ENCODE measurements at places on chromosomes 2 and 18. TPM values are rescaled to one million over a fixed set of nuclear protein-coding genes. Genes with fewer than 3 reads are reported as not detected.

- DNase-seq = peak; percentile 75
Observed at GRCh38 chr18:78979056-78979729, 425 bp upstream of the SALL3 start.

GRCh38 chr2:23626701-23627230 is 241.8 kb downstream of the KLHL29 start:
- DNase-seq = no peak

DNA sequence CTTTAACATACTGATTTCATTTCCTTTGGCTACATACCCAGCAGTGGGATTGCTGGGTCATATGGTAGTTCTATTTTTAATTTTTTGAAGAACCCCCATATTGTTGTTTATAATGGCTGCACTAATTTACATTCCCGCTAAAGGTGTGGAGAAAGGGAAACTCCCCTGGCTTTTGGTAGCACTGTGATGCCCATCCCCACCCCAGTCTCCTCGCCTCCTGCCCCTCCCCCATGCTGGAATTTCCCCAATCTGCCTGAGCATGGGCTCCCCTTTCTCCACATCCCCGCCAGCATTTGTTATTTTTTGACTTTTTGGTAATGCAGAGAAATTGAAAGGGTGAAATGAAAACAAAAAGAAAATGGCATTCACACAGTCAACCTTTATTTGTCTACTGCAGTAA is 30.0 kb upstream of the SULT1C4 start:
- no peak for DNase-seq

DNA sequence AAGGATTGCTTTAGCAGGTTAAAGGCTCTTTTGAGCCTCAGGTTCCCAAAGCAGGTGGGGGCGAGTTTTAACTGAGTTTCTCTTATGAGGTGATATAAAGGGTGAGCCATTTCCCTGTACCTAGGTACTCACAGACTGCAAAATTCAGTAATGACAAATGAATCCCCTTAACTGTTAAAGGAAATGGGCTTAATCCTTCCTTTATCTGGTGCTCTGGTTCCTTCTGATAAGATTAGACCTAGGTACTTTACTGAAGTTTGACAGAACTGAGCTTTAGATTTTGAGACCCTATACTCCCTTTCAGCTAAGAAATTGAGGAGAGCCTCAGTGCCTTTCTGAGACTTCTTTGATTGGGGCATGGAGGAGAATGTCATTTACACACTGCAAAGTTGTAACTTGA is 42.6 kb downstream of the STK17B start:
- DNase-seq = no peak

DNA sequence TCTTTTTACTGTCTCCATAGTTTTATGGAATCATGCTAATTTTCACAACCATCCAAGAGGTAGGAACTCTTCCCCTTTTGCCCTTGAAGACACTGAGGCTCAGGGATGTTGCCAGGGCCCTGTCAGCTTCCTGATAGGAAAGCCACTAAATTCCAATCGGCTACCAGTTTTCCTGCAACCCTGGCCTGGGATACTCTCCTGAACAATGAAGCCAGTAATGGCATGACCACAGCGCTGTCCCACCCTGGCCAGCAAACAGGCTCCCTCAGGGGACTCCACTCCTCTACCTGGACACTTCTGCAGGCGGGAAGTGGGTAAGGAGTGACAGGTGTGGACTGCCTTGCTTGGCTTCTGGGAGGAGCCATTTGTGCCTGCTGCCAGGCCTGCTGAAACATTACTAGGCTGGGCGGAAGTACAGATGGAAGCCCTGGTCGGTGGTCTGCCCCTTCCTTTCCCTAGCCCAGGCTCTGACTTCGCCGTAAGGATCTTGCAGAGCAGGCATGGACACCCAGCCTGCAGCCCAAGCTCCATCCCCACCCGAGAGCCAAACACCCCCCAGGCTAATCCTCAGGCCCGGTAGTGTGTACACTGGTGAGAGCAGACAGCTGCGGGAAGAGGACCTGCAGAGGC is 78.8 kb upstream of the SMAD2 start:
- DNase-seq = no peak

DNA sequence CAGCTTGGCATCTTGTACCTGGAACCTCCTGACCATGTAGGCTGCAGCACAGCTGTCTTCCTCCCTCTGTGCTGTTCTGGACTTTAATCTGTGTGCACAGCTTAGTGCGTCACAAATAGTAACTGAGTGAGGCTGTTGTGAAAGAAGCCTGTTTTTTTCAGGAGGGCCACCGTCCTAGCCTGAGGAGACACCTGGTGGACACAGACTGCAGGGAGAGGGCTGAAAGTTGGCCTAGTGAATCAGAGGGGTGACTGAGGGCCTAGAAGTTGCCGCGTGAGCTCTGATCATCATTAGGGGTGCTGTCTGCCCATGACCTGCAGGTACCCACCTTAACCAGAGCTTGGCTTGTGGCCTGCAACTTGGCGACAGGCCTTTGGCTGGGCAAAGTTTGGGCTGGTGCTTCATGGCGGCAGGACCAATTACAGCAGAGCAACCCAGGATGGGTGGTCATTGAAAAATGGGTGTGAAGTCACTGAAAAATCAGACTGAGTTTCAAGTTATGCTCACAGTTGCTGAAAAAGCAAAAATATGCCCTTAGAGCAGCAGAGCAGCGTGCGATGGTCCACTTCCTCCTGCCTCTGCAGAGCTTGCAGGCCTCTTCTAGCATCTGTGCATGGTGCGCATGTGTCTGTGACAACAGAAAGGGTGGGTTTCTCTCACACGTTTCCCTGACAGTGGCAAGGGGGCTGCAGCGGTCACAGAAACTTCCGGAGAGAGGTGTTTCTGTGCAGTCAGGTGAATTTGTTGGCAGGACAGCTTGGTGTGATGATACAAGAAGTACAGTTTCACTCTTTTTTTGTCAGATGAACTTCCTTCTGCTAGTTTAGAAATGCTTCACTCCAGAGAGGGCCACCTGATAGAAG is 9.6 kb downstream of the GDF7 start:
- no peak for DNase-seq

DNA sequence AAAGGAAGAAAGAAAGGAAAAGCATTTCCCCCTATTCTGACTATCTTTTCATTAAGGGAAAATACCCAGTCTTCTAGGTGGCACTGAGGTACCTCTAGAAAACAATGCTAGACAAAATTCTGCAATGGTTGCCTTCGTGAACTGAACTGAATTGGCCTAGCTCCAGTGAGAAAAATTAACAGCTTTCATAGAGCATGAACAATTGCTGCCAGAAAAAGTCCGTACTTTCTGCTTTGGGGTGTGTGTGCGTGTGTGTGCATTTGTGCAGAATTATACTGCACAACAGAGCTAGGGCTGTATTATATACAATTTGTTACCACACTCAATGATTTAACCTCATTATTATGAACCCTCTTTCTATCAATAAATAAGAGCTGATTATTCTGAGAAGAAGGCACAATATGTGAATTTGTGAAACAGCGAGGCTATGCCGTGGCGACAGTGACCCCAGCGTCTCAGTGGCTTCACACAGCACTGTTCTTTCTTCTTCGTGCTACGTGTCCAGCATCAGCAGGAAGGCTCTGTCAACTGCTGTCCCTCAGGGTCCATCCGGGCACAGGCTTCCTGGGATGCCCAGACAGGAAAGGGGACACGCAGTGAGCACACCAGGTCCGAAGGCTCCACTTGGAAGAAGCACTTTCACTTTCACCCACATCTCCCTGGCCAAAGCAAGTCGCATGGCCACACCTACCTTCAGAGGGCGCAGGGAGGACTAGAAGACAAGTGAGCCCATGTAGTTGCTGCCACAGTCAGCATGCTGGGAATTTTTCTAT is 47.5 kb downstream of the PTGR3 start:
- no peak for DNase-seq

GRCh38 chr18:48573632-48574283 is 34.9 kb downstream of the CTIF start:
- DNase-seq = no peak

DNA sequence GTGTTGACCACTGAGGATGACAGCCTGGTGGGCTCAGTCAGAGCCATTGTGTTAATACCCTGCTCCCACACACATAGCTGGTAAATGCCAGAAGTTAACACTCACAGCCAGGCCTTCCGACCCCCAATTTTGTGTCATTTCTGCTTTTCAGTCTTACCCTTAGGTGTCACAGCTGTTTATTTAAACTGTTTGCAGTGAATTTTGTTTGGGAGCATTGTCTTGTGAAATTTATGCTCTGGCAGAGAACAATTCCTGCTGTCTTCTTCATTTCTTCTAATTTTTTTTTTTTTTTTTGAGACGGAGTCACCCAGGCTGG is 8.2 kb downstream of the LPIN1 start:
- no peak for DNase-seq

- DNase-seq = peak; percentile 59
Observed at GRCh38 chr2:190069936-190070696, 7.6 kb upstream of the MSTN start.

DNA sequence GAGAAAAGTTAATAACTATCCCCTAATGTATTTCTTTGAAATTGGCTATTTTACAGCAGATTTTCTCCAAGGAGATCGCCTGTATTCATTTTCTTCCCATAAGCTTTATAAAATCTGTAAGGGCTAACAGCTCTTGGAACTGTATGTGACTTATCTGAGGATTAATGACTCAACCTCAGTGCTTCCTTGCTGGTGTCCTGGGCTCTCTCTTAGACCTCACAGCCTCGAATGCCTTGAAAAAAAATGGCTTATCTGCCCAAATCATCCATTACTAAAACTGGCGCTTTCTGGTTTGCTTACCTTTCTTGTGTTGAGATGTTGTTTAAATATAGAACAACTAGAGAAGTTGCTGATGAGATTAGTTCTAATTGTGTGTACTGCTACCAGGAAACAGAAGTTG is 713.6 kb downstream of the SLC4A3 start:
- DNase-seq = no peak

DNA sequence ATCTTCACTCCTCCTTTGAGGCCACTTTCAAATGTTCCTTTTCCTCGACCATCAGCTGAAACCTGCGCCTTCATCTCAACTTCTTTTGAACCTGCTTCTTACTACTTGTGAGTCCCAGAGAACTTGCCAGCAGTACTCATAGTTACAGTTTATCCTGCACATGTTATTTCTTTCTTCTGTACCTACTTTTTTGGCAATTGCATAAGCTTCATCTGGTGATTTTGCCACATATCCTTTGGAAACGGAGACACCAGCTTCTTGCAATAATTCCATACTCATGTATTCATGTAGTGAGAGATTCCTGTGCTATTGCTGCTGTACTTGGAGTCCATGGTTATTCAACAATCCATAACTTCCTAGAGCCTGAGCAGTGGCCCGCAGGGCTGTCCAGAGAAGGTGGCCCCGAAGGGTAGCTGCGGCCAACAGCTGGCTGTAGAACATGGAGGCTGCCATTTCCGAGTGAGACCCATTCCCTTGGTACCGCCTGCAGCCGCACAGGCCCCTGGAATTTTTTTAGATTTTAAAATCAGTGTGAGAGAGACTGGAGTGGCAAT is 39.4 kb downstream of the EFR3B start:
- no peak for DNase-seq

- DNase-seq = no peak
Observed at GRCh38 chr2:164565359-164565758, 55.9 kb downstream of the GRB14 start.

GRCh38 chr18:55038162-55038561 is 78.9 kb upstream of the CCDC68 start:
- peak; percentile 30 for DNase-seq

DNA sequence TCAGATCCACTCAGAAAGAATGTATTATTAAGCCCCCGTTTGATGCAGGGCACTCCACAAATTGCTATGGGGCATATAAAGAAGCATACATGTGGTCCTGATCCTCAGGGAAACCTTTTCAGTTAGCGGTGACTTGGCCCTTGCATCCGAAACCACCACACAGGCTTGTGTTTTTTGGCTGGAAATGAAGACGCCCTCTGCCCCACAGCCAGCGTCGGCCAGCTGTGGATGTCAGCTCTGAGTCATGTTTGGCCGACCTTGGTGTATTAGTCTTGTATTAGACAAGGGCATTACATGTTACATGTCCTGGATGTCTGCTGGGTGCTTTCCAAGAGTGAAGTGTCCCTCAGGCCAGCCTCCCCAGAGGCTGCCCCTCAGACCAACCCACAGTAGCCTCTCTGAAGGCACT is 107.6 kb upstream of the MAP3K20 start:
- peak; percentile 93 for DNase-seq

DNA sequence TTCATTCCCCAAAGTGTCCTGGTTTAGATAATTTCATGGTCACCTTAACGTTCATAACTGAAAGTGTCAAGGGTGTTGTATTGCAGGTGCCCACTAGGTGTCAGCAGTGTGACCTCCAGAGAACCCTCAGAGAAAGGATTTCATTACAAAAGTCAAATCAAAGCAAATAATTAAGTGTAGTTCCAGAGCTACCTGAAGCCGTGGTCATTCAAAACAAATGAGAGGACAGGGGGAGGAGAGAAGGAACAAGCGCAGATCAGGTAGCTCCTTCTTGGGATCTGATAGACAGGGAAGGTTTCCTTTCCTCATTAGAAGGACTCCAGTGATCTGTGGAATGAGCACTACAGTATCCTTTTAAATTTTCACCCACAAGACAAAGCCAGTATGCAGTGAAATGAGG is at the start of gene SLC9A4:
SLC9A4 (plus strand) TSS at position 207 of the 400 bp plus-strand sequence. CDS start 534 bp downstream, outside the sequence.
- DNase-seq = peak; percentile 17

DNA sequence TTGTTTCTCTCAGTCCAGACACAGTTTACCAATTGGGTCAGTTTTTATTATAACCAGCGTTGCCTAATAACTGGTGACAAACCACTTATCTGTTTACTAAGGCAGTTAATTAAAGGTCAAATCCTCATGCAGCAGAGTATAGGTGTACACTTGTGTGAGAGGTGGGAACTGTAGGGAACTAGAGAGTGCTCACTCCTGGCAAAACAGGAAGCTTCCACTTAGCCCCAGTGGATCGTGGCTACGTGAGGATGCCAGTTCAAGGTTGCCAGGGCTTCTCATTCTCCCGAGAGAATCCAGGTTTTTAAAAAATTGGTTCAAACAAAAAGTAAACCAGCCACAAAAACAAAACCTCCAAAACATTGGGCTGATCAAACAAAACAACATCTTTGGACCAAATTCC is 8.1 kb downstream of the CYBRD1 start:
- DNase-seq = no peak

- DNase-seq = no peak
Observed at GRCh38 chr2:121283670-121284462, 1.1 kb downstream of the TFCP2L1 start.

- DNase-seq = no peak
Observed at GRCh38 chr2:217069263-217070042, 209.6 kb upstream of the TNP1 start.

CCDC178 gene
- under 0.01 TPM for total RNA-seq

CBLN2 gene
- not detected for total RNA-seq

IL36RN gene
- not detected for total RNA-seq

DPYSL5 gene
- not detected for total RNA-seq

MEP1B gene
- under 0.01 TPM for total RNA-seq

IL1A gene
- total RNA-seq = 0.17 TPM

COLEC12 gene
- total RNA-seq = 60.6 TPM

All from fibroblast of lung (primary cell).